ENCODE measurements at places on chromosomes 13 and 19. TPM values are rescaled to one million over a fixed set of nuclear protein-coding genes. Genes with fewer than 3 reads are reported as not detected.

The FARP1 gene
- total RNA-seq = 42.5 TPM

The TJP3 gene
- total RNA-seq = 0.39 TPM

The SULT2A1 gene
- not detected for total RNA-seq

DNA sequence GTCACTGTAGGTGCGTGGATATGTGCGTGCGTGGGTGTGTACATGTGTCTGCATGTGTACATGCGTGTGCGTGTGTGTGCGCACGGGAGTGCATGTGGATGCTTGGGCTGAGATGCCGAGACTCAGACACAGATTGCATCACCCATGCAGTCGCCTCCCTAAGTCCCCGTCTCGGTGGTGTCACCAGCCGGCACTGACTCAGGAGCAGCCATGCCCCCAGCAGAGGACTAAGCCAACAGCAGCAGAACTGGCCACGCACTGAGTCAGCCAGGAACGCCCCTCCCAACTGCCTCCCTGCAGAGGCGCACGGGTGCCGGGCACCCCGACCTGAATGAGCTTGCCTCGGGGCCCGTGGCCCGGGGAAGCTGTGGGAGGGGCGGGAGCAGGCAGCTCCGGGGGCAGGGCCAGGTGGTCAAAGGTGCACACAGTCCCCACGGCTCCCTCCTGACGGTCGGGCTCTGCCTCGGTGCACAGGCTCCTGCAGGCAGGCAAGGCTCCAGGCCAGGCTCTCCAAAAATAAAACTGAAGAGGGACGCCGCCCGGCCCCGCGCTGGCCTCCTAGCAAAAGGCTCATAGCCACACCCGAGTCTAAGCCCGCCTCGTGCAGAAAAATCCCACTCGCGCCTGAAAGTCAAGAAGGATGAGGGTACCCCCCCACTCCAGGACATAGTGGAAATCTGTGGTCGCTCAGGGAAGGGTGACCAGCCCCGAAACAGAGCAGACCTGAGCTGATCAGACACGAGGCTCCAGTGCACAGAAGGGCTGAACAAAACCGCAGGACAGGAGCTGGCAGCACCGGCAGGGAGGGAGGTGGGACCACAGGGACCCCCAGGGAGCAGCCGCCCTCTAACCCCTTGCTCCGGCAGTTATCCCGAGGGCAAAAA lies 49.2 kb downstream of the GADD45B start:
- DNase-seq = no peak

GRCh38 chr19:34173193-34173956 lies 1.1 kb downstream of the LSM14A start:
- no peak for DNase-seq

- peak; percentile 72 for DNase-seq
Observed at GRCh38 chr19:51296336-51297093, 14.9 kb upstream of the IGLON5 start.
